Stimulated activated CD4-positive, alpha-beta T cell treated with anti-CD3 and anti-CD28 coated beads, Interleukin-1b, Interleukin-23, amount 100 ng/mL, for 4 hours (primary cell): ENCODE measurements at places on chromosomes 1 and 21.

GRCh38 chr1:39407510-39407895, 83.9 kb upstream of the BMP8A start:
- DNase-seq: no peak

DNA sequence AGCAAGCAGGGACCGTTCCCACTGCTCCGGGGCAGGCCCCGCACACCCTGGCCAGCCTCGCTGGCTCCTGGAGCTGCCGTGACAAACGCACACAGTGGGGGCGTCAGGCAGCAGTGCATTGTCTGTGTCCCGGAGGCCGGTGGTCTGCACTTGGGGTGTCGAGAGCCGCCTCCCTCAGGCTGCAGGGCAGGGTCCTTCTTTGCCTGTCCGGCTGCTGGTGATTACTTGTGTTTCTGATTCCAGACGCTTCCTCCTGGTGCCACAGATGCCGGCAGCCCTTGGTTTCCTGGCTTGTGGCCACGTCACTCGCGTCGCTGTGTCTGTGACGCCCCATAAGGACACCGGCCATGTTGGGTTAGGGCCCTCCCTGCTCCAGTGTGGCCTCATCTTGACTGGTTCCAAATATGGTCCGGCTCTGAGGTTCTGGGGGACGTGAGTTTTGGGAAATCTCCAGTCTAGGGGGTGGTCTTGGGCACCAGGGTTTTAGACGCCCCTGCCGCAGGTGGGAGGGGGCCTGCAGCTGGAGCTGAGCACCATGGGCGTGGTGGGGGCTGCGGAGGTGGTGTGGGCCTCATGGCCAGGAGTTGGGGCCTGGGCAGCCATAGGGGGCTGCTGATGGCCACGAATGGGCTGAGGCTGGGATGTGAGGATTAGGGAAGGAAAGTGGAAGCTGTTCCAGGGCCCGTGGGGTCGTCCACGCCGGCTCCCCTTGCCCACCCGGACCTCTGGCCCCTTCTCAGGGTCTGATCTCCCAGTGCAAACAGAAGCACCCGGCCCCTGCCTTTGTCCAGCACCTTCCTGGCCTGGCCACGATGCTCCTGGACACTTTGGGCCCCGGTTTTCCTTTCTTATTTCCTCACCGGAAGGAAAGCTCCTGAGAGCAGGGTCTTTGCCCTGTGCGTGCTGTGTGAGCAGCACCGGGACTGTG, 41.0 kb downstream of the SLX9 start:
- DNase-seq: no peak

DNA sequence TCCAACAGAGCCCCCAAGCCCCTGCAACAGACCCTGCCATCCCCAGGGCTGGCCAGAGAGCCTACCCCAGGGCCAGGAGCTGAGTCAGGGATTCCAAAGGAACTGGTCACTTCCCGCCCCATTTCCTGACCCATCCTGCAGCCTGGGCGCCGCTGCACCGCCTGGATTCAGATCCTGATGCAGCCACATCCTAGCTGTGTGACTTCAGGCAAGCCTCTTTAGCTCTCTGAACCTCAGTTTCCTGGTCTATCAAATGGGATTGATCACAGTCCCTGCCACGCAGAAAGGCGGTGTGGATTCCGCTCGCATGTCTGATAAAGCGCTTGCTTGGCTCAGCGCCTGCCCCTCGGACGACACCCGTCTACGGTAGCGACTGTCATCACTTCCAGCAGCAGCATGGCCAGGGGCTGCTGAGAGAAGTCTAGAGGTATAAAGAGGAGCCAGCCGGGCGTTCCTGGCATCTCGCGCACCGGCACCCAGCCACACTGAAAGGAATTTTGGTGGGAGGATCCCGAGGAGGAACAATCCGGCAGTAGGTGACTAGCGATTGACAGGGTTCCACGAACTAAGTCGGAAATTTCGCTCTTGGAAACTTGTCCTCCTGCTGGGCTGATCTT, 10.1 kb downstream of the EPHA2 start:
- no peak for DNase-seq

- no peak for DNase-seq
Observed at GRCh38 chr1:199157494-199157893, 518.7 kb downstream of the PTPRC start.

- no peak for DNase-seq
Observed at GRCh38 chr1:112054510-112054909, 65.0 kb upstream of the KCND3 start.

- no peak for DNase-seq
Observed at GRCh38 chr1:197451381-197451780, 183.3 kb downstream of the CRB1 start.

- DNase-seq: no peak
Observed at GRCh38 chr1:208343226-208343625, 99.0 kb upstream of the PLXNA2 start.

GRCh38 chr1:151340870-151341754, 5.9 kb downstream of the RFX5 start:
- DNase-seq: no peak

DNA sequence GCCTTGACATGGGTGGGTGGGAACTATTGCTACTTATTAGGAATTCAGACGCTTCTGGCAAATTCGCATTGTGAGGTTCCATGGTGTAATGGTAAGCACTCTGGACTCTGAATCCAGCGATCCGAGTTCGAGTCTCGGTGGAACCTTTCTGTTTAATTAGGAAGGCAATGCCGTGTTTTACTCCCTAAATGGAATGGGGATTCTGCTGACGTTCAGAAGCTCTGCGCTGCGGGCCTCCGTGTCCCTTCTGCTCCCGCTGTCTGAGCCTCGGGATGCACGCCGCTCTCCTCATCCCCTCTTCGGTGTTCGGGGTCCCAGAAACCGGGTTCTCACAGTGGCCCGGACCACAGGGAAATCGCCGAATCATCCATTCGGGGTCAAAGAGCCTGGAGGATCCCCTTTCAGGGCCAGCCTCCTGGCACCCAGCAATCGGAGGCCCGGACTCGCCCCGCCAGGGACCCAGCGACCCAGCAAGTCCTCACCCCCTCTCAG, 280.3 kb downstream of the FAM72C start:
- no peak for DNase-seq

- no peak for DNase-seq
Observed at GRCh38 chr1:223341121-223341520, 22.9 kb downstream of the SUSD4 start.

DNA sequence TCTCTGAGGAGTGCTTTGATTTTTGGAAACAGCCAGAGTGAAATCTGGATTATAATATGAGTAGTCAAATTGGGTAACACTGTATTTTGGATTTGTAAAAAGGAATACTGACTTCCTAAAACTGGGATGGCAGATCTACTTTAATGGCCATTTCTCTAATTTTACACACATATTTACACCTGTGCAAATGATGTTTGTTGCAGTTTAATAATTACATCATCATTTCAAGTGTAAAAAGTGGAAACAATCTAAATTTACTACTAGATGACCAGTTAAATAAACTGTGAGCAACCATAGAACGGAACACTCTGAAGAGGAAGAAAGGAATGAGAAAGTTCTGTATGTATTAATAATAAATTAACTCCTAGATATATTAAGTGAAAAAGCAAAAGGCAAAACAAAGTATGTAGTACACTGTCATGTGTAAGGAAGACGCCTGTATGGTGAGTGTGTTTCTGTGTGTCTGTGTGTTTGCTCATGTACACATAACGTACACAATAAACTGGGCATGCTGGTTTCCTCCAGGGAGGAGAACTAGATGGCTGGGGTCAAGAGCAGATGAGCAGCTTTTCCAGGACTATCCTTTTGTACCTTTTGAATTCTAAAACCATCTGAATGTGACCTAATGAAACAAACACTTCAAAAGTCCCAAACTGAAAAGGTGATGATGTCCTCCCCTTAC, 2.9 kb upstream of the RHEX start:
- no peak for DNase-seq

DNA sequence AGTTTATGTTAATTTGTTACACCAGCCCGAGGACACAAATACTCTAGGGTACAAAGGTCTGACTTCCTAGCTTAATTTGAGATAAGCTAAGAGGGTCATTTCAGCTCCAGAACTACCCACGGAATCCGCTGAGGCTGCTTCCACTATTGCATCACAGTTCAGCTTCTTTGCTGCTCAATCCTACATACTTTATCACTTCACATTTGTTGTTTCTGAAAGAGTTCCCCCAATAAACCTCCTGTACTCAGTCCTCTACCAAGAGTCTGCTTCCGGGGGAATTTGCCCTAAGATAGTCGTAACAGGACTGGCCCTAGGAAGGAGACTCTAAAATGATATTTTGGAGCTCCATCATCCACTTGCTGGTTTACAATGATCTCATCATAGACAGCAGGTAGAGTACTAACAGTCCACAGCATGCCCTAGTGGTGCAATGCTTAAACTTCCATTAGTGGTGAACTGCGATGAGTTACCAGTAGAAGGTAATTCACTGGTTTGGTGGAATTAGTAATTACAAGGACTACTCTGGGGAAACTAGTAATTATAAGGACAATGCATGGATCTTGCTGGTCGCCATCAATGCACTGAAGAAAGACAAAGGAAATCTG, 229.3 kb downstream of the USH2A start:
- no peak for DNase-seq

DNA sequence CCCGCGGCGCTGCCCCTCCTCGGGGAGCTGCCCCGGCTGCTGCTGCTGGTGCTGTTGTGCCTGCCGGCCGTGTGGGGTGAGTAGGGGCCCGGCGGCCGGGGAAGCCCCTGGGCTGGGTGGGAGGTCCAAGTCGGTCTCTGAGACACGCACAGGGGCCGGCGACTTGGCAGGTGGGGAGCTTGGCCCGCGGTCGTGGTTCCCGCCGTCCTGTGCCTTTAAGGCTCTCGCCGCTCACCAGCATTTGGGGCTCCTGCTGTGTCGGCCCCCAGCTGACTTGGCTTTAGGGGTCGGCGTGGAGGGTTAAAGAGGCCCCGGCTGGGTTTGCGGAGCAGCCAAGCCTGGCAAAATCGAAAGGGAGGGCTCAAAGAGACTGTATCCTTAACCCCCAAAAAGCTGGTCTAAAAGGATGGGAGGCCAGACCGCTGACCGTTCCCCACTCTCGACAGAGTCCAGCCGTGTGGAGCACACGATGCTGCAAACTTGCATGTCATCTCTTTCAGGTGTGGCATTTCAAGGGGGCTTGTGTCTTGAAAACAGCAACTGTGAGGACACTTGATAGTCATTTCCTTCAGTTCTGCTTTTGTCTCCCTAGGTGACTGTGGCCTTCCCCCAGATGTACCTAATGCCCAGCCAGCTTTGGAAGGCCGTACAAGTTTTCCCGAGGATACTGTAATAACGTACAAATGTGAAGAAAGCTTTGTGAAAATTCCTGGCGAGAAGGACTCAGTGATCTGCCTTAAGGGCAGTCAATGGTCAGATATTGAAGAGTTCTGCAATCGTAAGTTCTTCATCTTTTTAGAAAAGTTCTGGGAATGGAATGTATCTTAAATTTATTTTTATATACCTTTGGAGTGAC, 540 bp downstream of the CD55 start:
- no peak for DNase-seq

- peak; percentile 54 for DNase-seq
Observed at GRCh38 chr1:161209790-161210409, 5.2 kb upstream of the FCER1G start.

DNA sequence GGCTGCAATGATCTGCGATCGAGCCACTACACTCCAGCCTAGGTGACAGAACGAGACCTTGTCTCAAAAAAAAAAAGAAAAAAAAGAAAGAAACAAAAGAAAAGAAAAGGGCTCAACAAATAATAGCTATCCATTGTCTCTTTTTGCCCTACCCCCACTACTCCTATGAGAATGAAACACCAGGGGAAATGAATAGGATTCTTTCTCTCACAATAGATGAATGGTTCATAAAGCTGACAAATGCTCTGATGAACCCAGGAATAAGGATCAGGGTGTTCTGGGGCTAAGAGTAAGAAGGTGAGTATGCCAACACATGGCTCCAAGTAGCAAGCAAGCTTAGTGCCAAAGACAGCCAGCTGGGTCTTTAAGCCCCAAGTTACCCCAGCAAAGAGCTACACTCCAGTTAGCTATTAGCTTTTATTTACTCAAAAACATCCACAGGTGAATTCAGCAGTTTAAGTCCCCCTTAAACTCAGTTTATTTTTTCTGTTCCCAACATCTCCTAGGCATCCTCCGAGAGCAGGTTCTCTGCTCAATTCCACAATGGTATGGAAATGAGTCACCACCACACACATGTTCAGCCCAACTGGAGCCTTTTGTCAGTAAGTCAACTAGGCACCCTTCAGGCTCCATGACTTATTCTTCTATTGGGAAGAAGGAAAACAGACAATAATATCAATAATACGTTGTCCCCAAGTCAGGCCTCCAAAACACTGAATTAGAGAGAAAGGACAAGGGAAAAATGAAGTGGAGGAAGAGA, 4.2 kb downstream of the ADORA3 start:
- no peak for DNase-seq

DNA sequence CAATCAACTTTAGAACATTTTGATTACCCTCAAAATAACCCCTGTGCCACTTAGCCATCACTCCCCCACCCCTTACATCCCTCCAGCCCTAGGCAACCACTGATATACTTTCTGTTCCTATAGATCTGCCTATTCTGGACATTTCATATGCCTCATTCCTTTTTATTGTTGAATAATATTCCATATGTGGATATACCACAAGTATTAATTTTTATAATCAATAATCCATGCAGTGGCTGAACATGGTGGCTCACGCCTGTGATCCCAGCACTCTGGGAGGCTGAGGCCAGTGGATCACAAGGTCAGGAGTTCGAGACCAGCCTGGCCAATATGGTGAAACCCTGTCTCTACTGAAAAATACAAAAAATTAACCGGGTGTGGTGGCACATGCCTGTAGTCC, 20.1 kb upstream of the MED18 start:
- no peak for DNase-seq

- DNase-seq: no peak
Observed at GRCh38 chr1:236489710-236490377, 33.9 kb upstream of the LGALS8 start.

DNA sequence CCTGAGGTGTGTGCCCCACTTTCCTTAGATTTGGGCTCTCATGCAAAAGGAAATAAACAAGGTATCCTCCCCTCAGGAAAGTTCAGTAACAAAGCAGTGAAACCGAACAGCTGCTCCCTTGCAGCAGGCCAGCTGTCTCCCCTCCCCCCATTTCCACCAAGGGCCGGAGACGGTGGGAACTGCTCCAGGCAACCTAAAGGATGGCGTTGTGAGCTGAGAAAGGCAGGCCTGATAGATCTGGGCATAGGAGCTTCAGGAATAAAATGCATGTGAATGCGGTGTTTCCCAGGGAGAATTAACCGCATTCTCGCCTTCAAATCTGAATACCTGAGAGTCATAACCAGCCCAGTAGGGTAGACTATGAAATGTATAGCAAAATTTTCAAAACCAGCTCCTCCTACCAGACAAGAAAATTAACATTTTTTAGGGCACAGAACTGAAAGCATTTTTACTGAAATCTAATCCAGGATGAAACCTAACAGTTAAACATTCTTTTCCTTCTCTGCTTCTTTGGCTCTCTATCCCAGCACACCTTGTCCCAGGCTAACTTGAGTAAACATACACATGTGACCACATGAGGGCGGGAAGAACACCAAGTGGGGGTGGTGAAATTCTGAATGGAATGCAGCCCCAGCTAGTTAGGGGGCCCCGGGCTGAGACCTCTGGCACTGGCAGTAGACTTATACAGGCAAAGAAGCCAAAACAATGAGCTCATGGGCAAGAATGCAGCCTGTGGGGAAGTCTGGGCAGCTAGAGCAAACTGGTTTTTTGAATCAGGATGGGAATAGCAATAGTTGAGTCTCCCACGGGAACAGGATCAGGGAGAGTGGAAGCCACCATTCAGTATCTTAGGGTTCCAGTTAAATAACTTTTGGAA, 11.5 kb downstream of the MCL1 start:
- no peak for DNase-seq
